Hippocampal formation (tissue), 2 donors: ENCODE measurements at places on chromosomes 16 and 17.

- DNase-seq = no peak
Measured at GRCh38 chr16:51474414-51475091, 323.5 kb upstream of the SALL1 start.

- DNase-seq = no peak
Measured at GRCh38 chr16:88072571-88073001, 121.4 kb downstream of the BANP start.

DNA sequence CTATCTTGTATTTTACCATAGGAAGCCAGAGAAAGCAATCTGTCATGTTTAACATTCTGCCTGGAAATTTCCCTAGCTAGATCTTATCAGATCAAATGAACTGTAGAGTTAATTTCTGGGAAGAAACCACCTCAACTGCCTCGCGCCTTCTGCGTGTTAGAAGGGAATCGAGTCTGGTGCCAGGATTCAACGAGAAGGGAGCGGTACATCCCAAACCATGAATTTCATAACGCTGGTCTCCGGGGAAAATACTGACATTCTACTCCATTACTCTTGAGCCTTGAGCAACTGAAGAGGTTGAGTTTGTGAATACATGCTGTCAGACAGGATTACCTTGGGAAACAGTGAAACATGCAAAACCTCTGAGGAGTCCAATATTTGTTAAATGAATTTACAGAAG lies 35.2 kb downstream of the MPHOSPH6 start:
- no peak for DNase-seq

- no peak for DNase-seq
Measured at GRCh38 chr17:32102646-32103186, 39.6 kb upstream of the RHOT1 start.

GRCh38 chr17:81471818-81472456 lies 40.7 kb downstream of the ACTG1 start:
- peak; percentile 5 for DNase-seq

GRCh38 chr17:13727441-13728171 lies 125.9 kb upstream of the HS3ST3A1 start:
- no peak for DNase-seq

GRCh38 chr16:8278031-8278580 lies 312.2 kb downstream of the TMEM114 start:
- no peak for DNase-seq
